Kidney epithelial cell (primary cell): ENCODE measurements at places on chromosomes 12 and 14. TPM values are rescaled to one million over a fixed set of nuclear protein-coding genes. Genes with fewer than 3 reads are reported as not detected.

CRACR2A gene
- 4.5 and 6.2 TPM in 2 replicates for total RNA-seq

ZC2HC1C gene
- total RNA-seq = 4.0 and 9.2 TPM in 2 replicates

MSI1 gene
- total RNA-seq = 3.6 and 8.1 TPM in 2 replicates

HOXC6 gene
- 1.1 and 1.8 TPM in 2 replicates for total RNA-seq

PNP gene
- 96.5 and 98.0 TPM in 2 replicates for total RNA-seq

TAS2R31 gene
- 0.84 and 2.6 TPM in 2 replicates for total RNA-seq

PTPN11 gene
- 90.5 and 91.1 TPM in 2 replicates for total RNA-seq

SDS gene
- not detected in 2 replicates for total RNA-seq

OTUB2 gene
- 6.4 and 8.3 TPM in 2 replicates for total RNA-seq

PLXNC1 gene
- total RNA-seq = 0.21 and 0.55 TPM in 2 replicates

SMIM41 gene
- 0.34 TPM in 1 of 2 replicates, not detected in the other for total RNA-seq

CABP1 gene
- not detected in 2 replicates for total RNA-seq

TAS2R8 gene
- 0.08 TPM in 1 of 2 replicates, not detected in the other for total RNA-seq

PKP2 gene
- 15.0 and 19.6 TPM in 2 replicates for total RNA-seq

MUCL1 gene
- not detected in 2 replicates for total RNA-seq

GYS2 gene
- total RNA-seq = not detected in 2 replicates

IL31 gene
- not detected in 2 replicates for total RNA-seq

RFLNA gene
- total RNA-seq = 0.48 and 0.54 TPM in 2 replicates

KRT74 gene
- not detected in 2 replicates for total RNA-seq

HOXC9 gene
- total RNA-seq = 12.3 and 15.5 TPM in 2 replicates

CLEC9A gene
- total RNA-seq = not detected in 2 replicates

ZDHHC22 gene
- total RNA-seq = 0.21 TPM in 1 of 2 replicates, not detected in the other

MYO1H gene
- total RNA-seq = not detected in 2 replicates

TIGAR gene
- 17.3 and 18.3 TPM in 2 replicates for total RNA-seq

OVCH1 gene
- total RNA-seq = not detected in 2 replicates

KCNJ8 gene
- total RNA-seq = 0.25 and 0.27 TPM in 2 replicates

FAM181A gene
- not detected in 2 replicates for total RNA-seq
